ENCODE measurements at places on chromosomes 3 and 15.

DNA sequence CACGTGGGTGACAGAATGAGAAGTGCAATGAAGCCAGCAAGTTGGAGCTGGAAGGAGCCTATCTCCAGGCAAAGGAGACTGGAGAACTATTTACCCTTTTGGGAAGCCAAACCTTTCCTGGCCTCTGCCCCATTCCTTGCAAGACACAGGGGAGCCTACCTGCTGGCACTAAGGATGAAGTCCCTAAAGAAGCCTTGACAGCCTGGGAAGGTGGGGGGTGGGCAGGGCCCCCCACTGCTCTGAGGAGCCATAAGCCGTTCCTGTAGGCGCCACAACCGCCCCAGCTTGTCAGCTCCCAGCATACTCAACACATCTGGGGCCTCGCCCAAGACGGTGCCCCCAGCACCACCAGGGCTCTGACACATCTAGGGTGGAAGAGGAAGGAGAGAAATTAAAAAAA, 5.5 kb downstream of the CDAN1 start:
- no peak for DNase-seq

GRCh38 chr3:24323272-24323671, 171.4 kb downstream of the THRB start:
- DNase-seq: no peak

GRCh38 chr3:37546876-37547275, 314.8 kb upstream of the CTDSPL start:
- peak; percentile 63 for DNase-seq

DNA sequence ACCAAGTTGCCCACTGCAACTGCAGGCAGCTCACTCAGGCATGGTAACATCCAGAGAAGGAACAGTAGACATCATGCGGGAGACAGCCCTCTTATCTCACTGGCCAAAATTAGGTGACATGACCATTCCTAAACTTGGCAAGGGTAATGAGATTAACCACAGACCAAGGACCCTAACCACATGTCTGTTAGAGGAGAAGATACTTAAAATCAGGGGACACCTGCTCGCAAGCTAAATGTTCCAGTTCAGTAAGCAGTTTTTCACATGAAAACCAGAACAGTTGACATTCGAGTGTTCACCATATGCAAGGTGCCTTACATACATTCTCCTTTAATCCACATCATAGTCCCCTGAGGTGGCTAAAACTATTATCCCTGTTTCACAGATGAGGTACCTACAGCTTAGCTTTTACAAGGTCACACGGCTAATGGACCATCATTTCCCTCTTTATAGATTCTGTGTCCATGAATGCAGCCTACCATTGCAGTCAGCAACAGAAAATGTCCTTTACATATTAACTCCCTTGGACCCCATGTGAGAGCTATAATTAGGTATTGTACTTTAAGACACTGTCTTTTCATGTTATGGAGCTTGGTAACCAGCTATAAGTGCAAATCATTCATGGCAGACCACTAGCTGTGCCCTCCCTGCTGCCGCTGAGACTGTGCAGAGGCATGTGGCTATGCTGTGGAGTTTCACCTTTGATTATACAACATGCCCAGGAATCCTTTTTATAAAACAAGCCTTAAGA, 154.1 kb downstream of the LIPC start:
- no peak for DNase-seq

- no peak for DNase-seq
These were observed 47.0 kb upstream of the TFG start for GRCh38 chr3:100662113-100662823.

GRCh38 chr3:15148614-15149013, 49.7 kb upstream of the RBSN start:
- peak; percentile 48 for DNase-seq

- DNase-seq: peak; percentile 69
These were observed 44.1 kb downstream of the SENP2 start for GRCh38 chr3:185630182-185630622.

GRCh38 chr3:134381831-134382442, 7.7 kb upstream of the AMOTL2 start:
- no peak for DNase-seq
